NCI-H345 (cell line): ENCODE measurements at places on chromosomes 12 and 14.

- DNase-seq = no peak
Observed at GRCh38 chr14:103514596-103515421, 7.8 kb downstream of the CKB start.

GRCh38 chr12:49648712-49649003 lies 25.3 kb downstream of the PRPF40B start:
- DNase-seq = no peak

- no peak for DNase-seq
Observed at GRCh38 chr14:72169521-72169920, 237.3 kb downstream of the RGS6 start.

DNA sequence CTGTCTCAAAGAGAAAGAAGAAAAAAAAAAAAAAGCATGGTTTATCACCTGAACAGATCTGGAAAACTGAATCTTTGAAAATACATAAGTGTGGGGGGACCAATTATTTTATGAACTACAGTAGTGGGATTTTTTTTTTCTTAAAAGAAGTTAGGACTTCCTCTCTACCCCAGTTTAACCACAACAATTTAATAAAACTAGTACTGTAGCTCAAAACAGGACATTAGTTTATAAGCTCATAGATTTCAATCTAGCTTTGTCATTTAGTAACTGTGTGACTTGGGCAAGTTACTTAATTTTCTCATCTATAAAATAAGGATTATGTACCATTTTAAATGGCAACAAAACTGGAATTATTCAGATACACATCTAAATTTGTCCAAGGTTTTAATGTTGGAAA lies 23.5 kb upstream of the ARID4A start:
- DNase-seq = no peak

- DNase-seq = no peak
Observed at GRCh38 chr14:104264495-104265265, 126.3 kb downstream of the KIF26A start.

- no peak for DNase-seq
Observed at GRCh38 chr14:55370883-55371455, 40.7 kb downstream of the ATG14 start.

DNA sequence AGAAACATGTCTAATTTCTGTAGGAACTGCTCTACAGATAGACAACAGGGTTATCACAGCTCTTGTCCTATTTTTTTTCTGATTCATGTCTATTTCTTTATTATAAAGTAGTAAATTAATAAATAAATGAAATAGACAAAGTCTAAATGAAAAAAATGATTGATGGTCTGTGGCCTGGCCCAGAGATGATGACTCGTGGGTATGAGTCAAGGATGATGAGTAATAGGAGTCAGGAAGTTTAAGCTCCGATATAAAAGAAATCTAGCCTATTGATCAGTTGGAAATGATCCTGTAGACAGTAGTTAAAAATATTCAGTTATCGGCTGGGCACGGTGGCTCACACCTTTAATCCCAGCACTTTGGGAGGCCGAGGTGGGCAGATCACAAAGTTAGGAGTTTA lies 90.6 kb upstream of the RTL1 start:
- no peak for DNase-seq

DNA sequence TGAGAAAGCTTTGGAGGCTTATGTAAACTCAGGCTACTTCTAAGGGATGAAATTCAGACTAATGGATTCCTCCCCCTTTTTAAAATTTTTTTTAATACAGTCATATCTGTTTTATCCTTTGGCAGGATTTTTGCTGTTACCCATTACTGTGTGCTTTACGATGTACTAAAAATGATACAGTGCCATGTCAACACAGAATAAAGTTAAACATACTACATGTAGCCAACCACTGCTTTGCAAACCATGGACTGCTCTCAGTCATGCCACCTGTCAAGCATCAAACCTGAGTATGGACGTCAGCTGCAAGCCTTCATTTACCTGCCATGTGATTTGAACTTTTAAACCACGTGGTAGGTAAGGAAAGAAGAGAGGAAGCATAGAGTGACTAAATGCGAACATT lies 325.8 kb downstream of the FUT8 start:
- DNase-seq = no peak

GRCh38 chr12:50149311-50149710 lies 17.9 kb downstream of the CERS5 start:
- DNase-seq = no peak

GRCh38 chr14:61430066-61430757 lies 108.8 kb downstream of the PRKCH start:
- peak; percentile 39 for DNase-seq

GRCh38 chr12:127688906-127689428 lies 578.0 kb upstream of the TMEM132C start:
- DNase-seq = no peak
